Activated CD4-positive, alpha-beta T cell treated with anti-CD3 and anti-CD28 coated beads, Interleukin-2, amount 10 ng/mL, durations not matched to agents 7 days and 5 days (primary cell): ENCODE measurements at places on chromosomes 13 and 19.
A peak's percentile ranks its signal among the peaks of the same experiment; 100 is the strongest.

GRCh38 chr19:31326329-31327028, 22.8 kb downstream of the TSHZ3 start:
- H3K27me3 ChIP-seq, result no peaks in the 10 kb centered on the region
- DNase-seq, result no peak
- H3K4me3 ChIP-seq, result no peak overlapping the region

DNA sequence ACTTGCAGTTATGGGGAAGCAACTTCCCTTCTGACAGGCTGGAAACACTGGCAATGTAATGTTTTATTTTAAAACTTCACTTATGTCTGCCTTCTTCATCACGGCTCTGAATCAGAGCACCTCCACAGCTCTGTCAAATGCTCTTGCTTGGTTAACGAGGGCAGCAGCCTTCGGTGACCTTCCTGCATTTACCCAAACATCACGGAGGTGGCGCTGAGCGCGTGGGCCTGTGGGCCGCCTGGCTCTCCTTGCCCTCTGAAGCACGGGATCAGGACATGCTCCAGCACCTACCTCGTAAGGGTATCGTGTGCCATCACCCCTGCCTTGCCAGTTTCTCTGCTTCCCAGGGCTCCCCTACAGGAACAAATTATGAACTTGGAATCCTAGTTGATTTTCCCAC, 310.0 kb downstream of the TEX29 start:
- DNase-seq, result no peak
- H3K27me3 ChIP-seq, result no peaks in the 10 kb centered on the region

GRCh38 chr13:107642831-107643230, 572.5 kb downstream of the LIG4 start:
- no peak for DNase-seq
- no peaks in the 10 kb centered on the region for H3K4me1 ChIP-seq
- no peaks in the 10 kb centered on the region for H3K36me3 ChIP-seq
- no peak overlapping the region for H3K4me3 ChIP-seq

DNA sequence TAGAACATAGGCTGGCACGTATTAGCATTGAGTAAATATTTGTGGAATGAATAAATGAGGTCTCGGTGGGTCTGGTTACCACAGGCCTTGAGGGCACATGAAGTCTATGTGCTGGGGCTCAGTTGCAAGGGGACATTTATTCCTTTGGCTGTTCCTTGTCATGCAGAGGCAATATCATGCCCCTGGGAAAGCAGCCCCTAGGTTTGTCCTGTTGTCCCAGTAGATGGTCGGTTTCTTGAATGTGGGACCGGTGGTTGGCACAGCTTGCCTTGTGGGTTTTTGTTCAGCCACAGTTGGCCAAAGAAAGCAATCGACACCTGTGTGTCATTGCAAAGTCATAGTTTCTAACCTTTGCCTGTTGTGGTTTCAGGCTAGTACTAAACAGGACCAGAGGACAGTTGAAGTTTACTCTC, 24.7 kb upstream of the GPR183 start:
- peaks cover 38% of the 10 kb centered on the region for H3K4me1 ChIP-seq
- no peak for DNase-seq
- no peak overlapping the region for H3K4me3 ChIP-seq
- H3K27ac ChIP-seq, result peak overlapping the region; percentile 9

DNA sequence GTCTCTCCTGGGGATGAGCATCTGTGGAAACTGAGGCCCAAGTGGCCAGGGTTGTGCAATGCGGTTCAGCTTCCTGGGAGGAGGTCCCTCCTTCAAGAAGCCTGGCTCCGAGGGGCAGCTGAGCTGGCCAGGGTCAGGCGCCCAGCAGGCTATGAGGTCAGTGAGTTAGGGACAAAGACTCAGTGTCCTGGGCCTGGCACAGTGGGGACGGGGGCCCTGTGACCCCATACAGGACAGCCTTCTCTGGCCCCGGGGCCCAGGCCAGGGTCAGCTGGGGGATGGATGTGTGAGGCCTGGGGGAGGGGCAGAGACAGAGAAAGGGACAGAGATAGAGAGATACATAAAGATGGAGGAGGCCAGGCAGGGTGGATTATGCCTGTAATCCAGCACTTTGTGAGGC, 3.0 kb upstream of the IL12RB1 start:
- no peaks in the 10 kb centered on the region for H3K27me3 ChIP-seq
- DNase-seq, result no peak
- H3K36me3 ChIP-seq, result peaks cover 11% of the 10 kb centered on the region
- no peak overlapping the region for H3K4me3 ChIP-seq

GRCh38 chr13:33087091-33087490, 70.9 kb downstream of the KL start:
- no peaks in the 10 kb centered on the region for H3K36me3 ChIP-seq
- no peaks in the 10 kb centered on the region for H3K4me1 ChIP-seq
- H3K4me3 ChIP-seq, result no peak overlapping the region
- peaks cover 6% of the 10 kb centered on the region for H3K27me3 ChIP-seq
- no peak for DNase-seq
- H3K27ac ChIP-seq, result no peak overlapping the region

- no peaks in the 10 kb centered on the region for H3K36me3 ChIP-seq
- DNase-seq, result no peak
- no peak overlapping the region for H3K27ac ChIP-seq
- H3K4me3 ChIP-seq, result no peak overlapping the region
- peaks cover 3% of the 10 kb centered on the region for H3K4me1 ChIP-seq
Observed at GRCh38 chr13:97179501-97179900, 42.6 kb upstream of the MBNL2 start.

DNA sequence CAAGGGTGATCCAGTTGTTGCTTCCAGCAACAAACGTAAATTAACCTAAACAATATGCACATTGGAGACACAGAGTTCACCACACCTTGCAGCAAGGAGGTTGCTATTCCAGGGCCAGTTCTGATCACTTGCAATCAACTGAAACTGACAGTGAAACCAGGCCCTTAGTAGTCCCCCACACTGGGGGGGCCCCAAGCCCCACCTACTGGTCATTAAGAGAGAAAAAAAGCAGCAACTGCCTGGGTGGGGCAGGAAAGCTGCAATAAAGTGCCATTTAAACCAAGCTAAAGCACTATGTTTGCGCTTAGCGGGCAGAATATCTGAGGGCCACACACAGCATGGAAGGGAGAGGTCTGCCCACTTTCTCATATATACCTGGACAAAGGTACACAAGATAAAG, 51.5 kb downstream of the ATP7B start:
- no peak for DNase-seq
- H3K4me1 ChIP-seq, result peaks cover 49% of the 10 kb centered on the region
- no peaks in the 10 kb centered on the region for H3K27me3 ChIP-seq
- H3K36me3 ChIP-seq, result no peaks in the 10 kb centered on the region
- no peak overlapping the region for H3K4me3 ChIP-seq
- peak overlapping the region; percentile 4 for H3K27ac ChIP-seq

GRCh38 chr13:72164811-72165210, 297.8 kb upstream of the DACH1 start:
- H3K27ac ChIP-seq, result no peak overlapping the region
- H3K4me1 ChIP-seq, result no peaks in the 10 kb centered on the region
- DNase-seq, result no peak
- no peaks in the 10 kb centered on the region for H3K27me3 ChIP-seq
- no peak overlapping the region for H3K4me3 ChIP-seq
- no peaks in the 10 kb centered on the region for H3K36me3 ChIP-seq

- peaks cover 15% of the 10 kb centered on the region for H3K36me3 ChIP-seq
- no peaks in the 10 kb centered on the region for H3K27me3 ChIP-seq
- peak within 1 kb of the TSS; percentile 90 for H3K27ac ChIP-seq
Observed at GRCh38 chr19:12156223-12157058, at the start of gene ZNF625. TSS of gene ZNF625 (minus strand) at chr19:12156734. CDS start at chr19:12156558, 176 bp downstream.

DNA sequence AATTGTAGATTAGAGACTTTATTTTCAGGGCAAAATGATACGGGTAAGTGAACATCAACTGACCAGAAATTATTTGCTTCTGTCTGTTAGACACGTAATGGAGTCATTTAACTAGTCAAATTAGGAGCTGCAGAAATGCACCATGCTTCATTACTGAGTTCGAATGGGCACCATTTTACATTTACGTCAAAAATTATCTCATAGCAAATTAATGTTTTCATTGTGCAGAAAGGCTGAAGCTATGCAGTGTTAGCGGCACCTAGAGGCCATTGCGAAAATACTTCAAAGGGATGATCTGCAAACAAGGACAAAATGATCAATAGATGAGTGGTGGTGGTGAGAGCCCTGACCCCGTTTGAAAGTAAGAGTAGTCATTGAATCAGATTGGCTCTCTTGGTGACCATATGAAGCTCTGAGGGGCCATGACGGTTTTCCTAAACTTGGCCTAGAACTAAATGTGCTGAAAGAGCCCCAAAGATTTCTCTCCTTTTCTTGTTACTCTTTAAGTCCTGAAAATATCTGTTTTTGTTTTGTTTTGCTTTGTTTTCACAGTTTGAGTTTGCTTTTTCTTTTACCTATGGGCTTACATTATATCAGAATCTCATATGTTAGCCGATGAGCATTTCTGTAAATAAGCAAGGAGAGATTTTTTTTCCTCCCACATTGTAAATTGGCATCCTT, 277.9 kb downstream of the ZNF536 start:
- no peaks in the 10 kb centered on the region for H3K36me3 ChIP-seq
- H3K4me3 ChIP-seq, result no peak overlapping the region
- peak; percentile 43 for DNase-seq
- peaks cover 2% of the 10 kb centered on the region for H3K27me3 ChIP-seq
- no peaks in the 10 kb centered on the region for H3K4me1 ChIP-seq

DNA sequence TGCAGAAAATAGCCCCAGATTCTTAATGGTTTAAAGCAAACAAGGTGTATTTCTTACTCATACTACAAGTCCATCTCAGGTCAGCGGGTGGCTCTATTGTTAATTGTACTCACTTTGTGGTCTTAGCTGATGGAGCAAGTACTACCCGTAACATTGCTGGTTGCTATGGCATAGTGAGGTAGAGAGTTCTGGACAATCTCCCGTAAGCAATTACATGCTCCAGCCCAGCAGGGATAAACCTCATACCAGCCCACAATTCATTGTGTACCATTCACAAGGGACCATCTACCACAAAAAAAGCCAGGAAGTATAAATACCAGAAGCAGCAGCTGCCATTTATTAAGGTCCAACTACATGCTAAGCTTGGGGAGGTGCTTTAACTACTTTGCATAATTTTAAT, 167.1 kb downstream of the PCDH9 start:
- H3K4me1 ChIP-seq, result no peaks in the 10 kb centered on the region
- H3K36me3 ChIP-seq, result no peaks in the 10 kb centered on the region
- H3K27ac ChIP-seq, result no peak overlapping the region
- no peaks in the 10 kb centered on the region for H3K27me3 ChIP-seq

DNA sequence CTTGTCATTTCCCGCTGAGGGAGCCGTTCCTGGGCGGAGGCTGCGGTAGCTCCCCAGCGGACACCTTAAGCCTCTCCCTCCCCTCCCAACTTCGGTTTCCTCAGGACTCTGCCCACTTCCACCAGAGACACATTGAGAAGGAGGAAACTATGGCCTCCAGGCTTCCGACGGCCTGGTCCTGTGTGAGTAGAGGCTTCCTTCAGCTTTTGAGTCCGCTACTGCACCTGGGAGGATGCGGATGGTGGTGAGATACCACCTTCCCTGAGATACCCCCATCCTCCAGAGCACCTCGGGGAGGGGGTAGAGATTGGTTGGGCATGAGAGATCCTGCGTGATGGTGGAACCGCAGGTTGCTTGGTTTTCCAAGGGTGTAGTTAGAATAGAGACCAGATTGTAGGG, 955 bp downstream of the ZNF274 start:
- peak; percentile 49 for DNase-seq
- H3K36me3 ChIP-seq, result peaks cover 76% of the 10 kb centered on the region
- peak overlapping the region; percentile 100 for H3K27ac ChIP-seq
- no peaks in the 10 kb centered on the region for H3K27me3 ChIP-seq
- H3K4me3 ChIP-seq, result peak overlapping the region; percentile 88
- peaks cover 21% of the 10 kb centered on the region for H3K4me1 ChIP-seq

DNA sequence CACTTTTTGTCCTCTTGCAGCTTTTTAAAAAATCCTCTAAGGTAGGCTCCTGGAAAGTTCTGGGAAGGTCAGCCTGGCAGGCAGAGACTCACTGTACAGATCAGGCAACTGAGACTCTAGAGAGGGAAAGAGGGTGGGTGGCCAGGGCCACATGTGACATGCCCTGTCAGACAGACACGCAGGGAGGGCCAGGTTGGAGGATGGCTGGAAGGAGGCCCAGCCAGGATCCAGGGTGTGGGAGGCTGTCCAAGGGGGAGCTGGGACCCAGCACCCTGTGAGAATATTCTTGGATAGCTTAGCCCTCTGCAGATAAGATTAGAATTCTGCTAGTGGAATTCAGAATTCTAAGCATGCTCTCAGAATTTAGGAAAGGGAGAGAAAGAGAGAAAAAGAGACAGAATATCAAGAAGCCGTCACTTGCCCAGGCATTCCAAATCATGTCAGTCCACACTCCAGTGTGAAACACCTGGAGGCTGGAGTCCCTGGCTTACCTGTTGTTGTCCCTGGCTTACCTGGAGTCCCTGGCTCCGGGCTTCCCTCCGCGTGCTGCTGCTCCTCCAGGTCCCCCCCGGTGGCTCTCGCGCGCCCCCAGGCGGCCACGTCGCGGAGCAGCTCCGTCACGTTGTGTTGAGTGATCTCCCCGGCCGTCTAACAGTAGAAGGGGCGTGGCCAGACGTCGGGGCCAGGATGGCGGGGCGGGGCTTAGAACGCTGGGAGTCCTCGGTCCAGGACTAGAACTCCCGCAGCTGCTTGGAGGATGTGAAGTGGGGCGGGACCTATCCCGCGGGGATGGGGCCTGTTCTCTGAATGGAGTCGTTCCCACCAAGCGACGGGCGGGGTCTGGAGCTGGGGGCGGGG, 2.8 kb upstream of the TNNI3 start:
- DNase-seq, result peak; percentile 91
- peaks cover 17% of the 10 kb centered on the region for H3K4me1 ChIP-seq
- no peak overlapping the region for H3K4me3 ChIP-seq
- no peak overlapping the region for H3K27ac ChIP-seq
- H3K27me3 ChIP-seq, result peaks cover 23% of the 10 kb centered on the region

GRCh38 chr13:78977311-78977710, 318.4 kb upstream of the OBI1 start:
- no peak for DNase-seq
- no peaks in the 10 kb centered on the region for H3K4me1 ChIP-seq
- no peak overlapping the region for H3K4me3 ChIP-seq

GRCh38 chr19:29526730-29527499, 1.1 kb downstream of the VSTM2B start:
- H3K36me3 ChIP-seq, result no peaks in the 10 kb centered on the region
- H3K4me1 ChIP-seq, result peaks cover 25% of the 10 kb centered on the region
- no peak overlapping the region for H3K27ac ChIP-seq
- H3K4me3 ChIP-seq, result no peak overlapping the region
- H3K27me3 ChIP-seq, result peaks cover 71% of the 10 kb centered on the region

DNA sequence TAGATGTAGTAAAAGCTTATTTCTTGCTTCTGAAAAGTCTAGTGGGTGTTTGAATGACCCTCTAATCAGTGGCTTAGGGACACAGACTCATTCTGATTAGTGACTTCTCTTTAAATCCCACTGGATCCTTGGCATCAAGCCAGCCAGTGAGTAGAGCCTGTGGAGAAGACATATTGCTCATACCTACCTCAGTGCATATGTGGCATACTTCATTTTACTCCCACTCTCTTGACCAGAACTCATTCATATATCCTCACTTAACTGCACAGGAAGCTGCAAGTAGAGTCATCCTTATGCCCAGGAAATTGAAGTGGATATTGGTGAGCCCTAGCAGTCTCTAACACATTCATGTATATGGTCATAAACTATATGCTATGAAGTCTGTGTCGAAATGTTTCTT, 148.3 kb downstream of the PDS5B start:
- no peak for DNase-seq
- H3K36me3 ChIP-seq, result peaks cover 53% of the 10 kb centered on the region
- H3K4me3 ChIP-seq, result no peak overlapping the region
- peaks cover 69% of the 10 kb centered on the region for H3K4me1 ChIP-seq

GRCh38 chr13:99018418-99019180, 40.7 kb upstream of the DOCK9 start:
- DNase-seq, result no peak
- no peak overlapping the region for H3K4me3 ChIP-seq
- no peak overlapping the region for H3K27ac ChIP-seq
- H3K4me1 ChIP-seq, result peaks cover 35% of the 10 kb centered on the region

- no peaks in the 10 kb centered on the region for H3K4me1 ChIP-seq
- H3K27ac ChIP-seq, result no peak overlapping the region
- DNase-seq, result no peak
- H3K27me3 ChIP-seq, result no peaks in the 10 kb centered on the region
- no peak overlapping the region for H3K4me3 ChIP-seq
Observed at GRCh38 chr13:111640006-111640405, 319.6 kb downstream of the TEX29 start.
